ENCODE measurements at places on chromosomes 6 and 20.

GRCh38 chr6:24788031-24788665 is 10.6 kb downstream of the ARMH2 start:
- DNase-seq = no peak

GRCh38 chr6:135014353-135014832 is 40.2 kb downstream of the HBS1L start:
- peak; percentile 21 for DNase-seq

DNA sequence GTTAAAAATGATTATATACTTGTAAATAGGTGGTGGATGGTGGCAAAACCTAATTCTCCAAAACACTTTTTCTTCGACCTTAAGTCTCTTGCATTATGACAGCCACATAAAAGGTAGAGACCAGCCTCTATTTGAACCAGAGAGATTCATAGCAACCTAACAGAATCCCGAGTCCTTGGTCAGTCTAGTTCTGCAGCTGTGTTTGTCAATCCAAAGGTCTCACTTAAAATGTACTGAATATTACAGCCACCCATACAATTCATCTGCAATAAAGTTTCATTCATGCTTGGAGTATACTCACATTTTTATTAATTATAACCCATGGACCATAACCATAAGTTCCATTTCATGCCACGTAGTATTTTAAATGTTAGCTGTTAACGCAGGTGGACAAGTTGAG is 87.2 kb downstream of the EPM2A start:
- no peak for DNase-seq

- no peak for DNase-seq
Measured at GRCh38 chr20:42492290-42492689, 697.4 kb downstream of the PTPRT start.

GRCh38 chr6:63740709-63741108 is 105.1 kb downstream of the PHF3 start:
- DNase-seq = no peak

GRCh38 chr6:21494505-21494904 is 99.0 kb upstream of the SOX4 start:
- no peak for DNase-seq

DNA sequence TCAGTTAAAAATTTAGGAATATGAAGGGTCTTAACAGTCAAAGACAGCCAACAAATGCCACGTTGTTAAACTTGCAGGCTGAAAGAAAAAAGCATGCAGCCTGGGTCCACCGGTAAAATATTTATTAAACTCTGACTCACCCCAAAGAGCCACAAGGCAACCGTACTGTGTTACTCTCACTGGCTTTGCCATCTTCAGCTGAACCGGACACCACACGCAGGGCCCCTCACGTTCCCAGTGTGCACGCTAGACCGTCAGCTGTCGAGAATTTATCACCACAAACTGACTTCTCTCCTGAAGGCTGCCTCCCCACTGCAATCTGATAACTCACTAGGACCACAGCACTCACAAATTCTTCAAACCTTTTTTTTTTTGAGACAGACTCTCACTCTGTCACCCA is 30.7 kb downstream of the HUS1B start:
- no peak for DNase-seq

DNA sequence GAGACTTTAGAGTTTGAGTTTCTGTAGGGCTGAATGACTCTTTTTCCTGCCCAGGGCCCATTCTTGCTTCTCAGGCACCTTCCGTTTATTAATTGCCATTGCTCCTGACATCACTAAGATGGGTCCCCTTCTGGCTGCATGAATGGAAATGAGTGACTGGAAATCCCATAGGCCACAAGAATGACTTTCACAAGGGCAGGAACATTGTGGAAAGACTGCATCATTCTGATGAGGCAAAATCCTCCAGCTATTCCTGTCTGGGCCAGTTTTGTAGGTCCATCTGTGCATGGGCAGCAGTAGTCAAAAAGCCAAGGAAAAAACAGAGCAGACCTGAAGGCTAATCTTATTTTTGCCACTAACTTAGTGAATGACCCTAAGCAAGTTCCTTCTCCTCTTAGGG is 19.3 kb downstream of the TMEM74B start:
- DNase-seq = no peak

- DNase-seq = no peak
Measured at GRCh38 chr20:6599876-6600735, 167.4 kb upstream of the BMP2 start.

DNA sequence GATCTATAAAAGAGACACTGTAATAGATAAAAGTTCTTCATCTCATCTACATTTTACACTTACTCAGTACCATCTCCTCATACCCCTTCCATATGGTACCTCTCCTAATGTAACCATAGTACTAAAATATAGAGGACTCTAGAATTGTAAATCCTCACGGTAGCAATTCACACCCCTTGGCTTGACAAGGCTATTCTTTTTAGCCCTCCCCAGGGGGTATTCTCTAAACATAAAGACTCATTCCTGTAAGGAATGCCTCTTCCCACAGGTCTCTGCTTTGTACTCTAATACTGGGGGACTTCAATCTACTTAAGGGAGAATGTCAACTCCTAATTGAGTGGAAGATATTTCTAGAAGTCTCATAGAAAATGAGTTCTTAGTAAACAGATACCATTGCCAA is 85.9 kb downstream of the VIP start:
- no peak for DNase-seq

DNA sequence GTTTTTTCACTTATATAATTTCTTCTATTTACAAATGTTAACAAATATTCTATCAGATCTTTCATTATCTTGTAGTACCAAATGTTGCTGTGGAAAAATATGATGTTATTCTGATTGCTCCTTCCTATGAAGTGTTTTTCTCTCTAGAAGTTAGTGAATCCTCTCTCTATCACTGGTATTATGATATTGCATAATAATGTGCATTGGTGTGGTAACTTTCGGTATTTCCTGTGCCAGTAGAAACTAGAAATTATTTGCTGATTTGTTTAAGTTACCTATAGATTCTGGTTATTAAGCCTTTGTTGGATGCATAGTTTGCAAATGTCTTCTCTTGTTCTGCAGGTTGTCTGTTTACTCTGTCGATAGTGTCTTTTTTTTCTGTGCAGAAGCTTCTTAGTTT is 342.5 kb downstream of the CENPW start:
- DNase-seq = no peak

- no peak for DNase-seq
Measured at GRCh38 chr6:33204165-33204414, 365 bp upstream of the HSD17B8 start.

DNA sequence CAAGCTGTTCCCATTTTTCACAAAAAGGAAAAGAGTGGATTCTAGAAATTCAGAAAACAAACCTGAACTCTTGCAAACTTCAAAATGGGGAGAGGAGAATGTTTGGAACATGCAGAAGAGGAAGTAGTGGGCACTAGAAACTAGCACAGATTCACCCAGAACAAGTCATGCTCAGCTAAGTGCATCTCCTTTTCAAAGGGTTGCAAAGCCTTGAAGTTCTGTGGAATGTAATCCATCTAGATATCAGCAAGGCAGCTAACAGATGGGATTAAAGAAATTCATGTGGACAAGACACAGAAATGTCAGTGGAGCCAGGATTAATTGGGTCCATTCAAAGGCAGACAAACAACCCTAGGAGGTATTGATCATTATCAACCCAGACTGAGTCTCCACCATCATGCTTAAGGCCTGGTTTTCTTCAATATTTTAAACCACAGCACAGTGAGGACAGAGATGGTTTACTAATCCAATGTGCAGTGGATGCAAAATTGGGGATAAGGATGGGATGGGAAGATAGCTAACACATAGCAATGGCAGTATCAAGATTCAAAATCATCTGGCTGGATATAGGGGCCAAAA is 31.3 kb downstream of the KCNK5 start:
- no peak for DNase-seq

GRCh38 chr6:36674942-36675341 is 3.6 kb upstream of the CDKN1A start:
- DNase-seq = no peak

GRCh38 chr6:30613251-30614043 is 3.6 kb downstream of the PPP1R10 start:
- DNase-seq = no peak

GRCh38 chr20:36154700-36155628 is at the start of gene EPB41L1:
TSS of gene EPB41L1 (plus strand) at chr20:36154740. CDS start at chr20:36173778, 19,038 bp downstream.
- no peak for DNase-seq

DNA sequence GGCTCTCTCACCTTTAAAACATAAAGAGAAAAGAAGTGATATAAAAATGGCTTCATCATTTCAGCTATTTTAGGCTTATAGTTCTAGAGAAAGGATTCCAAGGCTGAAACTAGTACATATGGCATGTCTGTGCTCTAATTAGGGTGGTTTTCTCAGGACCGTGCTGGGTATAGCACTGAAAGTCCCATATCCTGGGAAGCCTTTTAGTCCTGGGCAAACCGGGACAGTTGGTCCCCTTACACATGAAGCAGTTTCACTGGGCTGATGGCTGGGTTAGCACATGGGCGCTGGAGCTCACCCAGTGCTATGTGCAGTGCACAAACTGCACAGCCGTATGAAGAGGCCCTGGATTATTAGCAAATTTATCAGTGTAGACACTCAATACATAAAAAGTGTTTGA is 110.5 kb downstream of the SGK1 start:
- DNase-seq = no peak

GRCh38 chr6:43310624-43311023 is 2.0 kb upstream of the CRIP3 start:
- DNase-seq = no peak

Data from activated CD4-positive, alpha-beta T cell treated with anti-CD3 and anti-CD28 coated beads for 4 hours (primary cell).